ENCODE measurements at places on chromosomes 13 and 19. TPM values are rescaled to one million over a fixed set of nuclear protein-coding genes. Genes with fewer than 3 reads are reported as not detected.
A peak's percentile ranks its signal among the peaks of the same experiment; 100 is the strongest.

The KLK11 gene
- total RNA-seq: 67.7 TPM

The DHDH gene
- 4.6 TPM for total RNA-seq

The ZNF28 gene
- total RNA-seq: 26.8 TPM

The ZNF506 gene
- total RNA-seq: 35.7 TPM

The U2AF1L4 gene
- total RNA-seq: 14.6 TPM

The CACNG8 gene
- total RNA-seq: 0.51 TPM

- H3K4me3 ChIP-seq: no peak overlapping the region
- peaks cover 9% of the 10 kb centered on the region for H3K4me1 ChIP-seq
- no peaks in the 10 kb centered on the region for H3K36me3 ChIP-seq
- DNase-seq: no peak
- H3K27me3 ChIP-seq: no peaks in the 10 kb centered on the region
Measured at GRCh38 chr19:48498595-48499311, 12.9 kb downstream of the LMTK3 start.

DNA sequence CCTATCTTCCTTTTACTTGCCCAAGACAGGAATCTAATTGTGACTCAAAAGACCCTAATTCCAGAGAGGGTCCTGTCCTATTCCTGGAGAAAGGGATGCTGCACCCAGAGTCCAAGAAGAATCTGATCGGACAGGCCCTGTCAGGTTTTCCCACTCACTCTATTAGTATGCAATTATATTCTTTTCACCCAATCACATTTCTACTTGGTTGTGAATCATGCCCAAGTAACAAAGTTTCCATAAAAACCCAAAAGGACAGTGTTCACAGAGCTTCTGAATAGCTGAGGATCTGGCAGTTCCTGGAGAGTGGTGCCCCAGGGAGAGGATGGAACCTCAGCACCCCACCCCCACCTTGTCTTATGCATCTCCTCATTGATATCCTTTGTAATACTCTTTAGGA, 135.3 kb upstream of the SLITRK5 start:
- no peak for DNase-seq
- H3K36me3 ChIP-seq: no peaks in the 10 kb centered on the region
- no peaks in the 10 kb centered on the region for H3K27me3 ChIP-seq
- H3K4me1 ChIP-seq: no peaks in the 10 kb centered on the region

- H3K27me3 ChIP-seq: no peaks in the 10 kb centered on the region
- no peaks in the 10 kb centered on the region for H3K4me1 ChIP-seq
- DNase-seq: no peak
- no peak overlapping the region for H3K27ac ChIP-seq
Measured at GRCh38 chr13:31038834-31039552, 106.5 kb downstream of the TEX26 start.

- H3K36me3 ChIP-seq: no peaks in the 10 kb centered on the region
- H3K27ac ChIP-seq: peak overlapping the region; percentile 72
- H3K27me3 ChIP-seq: no peaks in the 10 kb centered on the region
- DNase-seq: peak; percentile 36
- H3K4me1 ChIP-seq: no peaks in the 10 kb centered on the region
Measured at GRCh38 chr19:41225238-41226052, 6.4 kb downstream of the AXL start.

- DNase-seq: no peak
- no peaks in the 10 kb centered on the region for H3K36me3 ChIP-seq
- peaks cover 10% of the 10 kb centered on the region for H3K4me1 ChIP-seq
- no peaks in the 10 kb centered on the region for H3K27me3 ChIP-seq
- no peak overlapping the region for H3K27ac ChIP-seq
Measured at GRCh38 chr19:14473978-14474578, 1.1 kb downstream of the PTGER1 start.

GRCh38 chr19:40366697-40367561, 18.4 kb downstream of the PLD3 start:
- H3K4me1 ChIP-seq: no peaks in the 10 kb centered on the region
- no peaks in the 10 kb centered on the region for H3K27me3 ChIP-seq
- DNase-seq: no peak
- H3K4me3 ChIP-seq: no peak overlapping the region
- peaks cover 4% of the 10 kb centered on the region for H3K36me3 ChIP-seq

GRCh38 chr13:97268772-97269171, 46.6 kb downstream of the MBNL2 start:
- H3K36me3 ChIP-seq: no peaks in the 10 kb centered on the region
- no peaks in the 10 kb centered on the region for H3K4me1 ChIP-seq
- H3K4me3 ChIP-seq: no peak overlapping the region
- DNase-seq: no peak
- no peaks in the 10 kb centered on the region for H3K27me3 ChIP-seq
- no peak overlapping the region for H3K27ac ChIP-seq

- no peak overlapping the region for H3K27ac ChIP-seq
- H3K4me1 ChIP-seq: peaks cover 3% of the 10 kb centered on the region
- no peaks in the 10 kb centered on the region for H3K27me3 ChIP-seq
- no peak for DNase-seq
Measured at GRCh38 chr19:18633321-18633720, 3.5 kb upstream of the KLHL26 start.

GRCh38 chr19:38370299-38370698, 4.1 kb upstream of the PSMD8 start:
- no peak overlapping the region for H3K27ac ChIP-seq
- no peaks in the 10 kb centered on the region for H3K27me3 ChIP-seq
- H3K4me1 ChIP-seq: no peaks in the 10 kb centered on the region
- no peak overlapping the region for H3K4me3 ChIP-seq
- no peak for DNase-seq
- no peaks in the 10 kb centered on the region for H3K36me3 ChIP-seq

GRCh38 chr19:55649268-55650125, 1.5 kb downstream of the CCDC106 start:
- DNase-seq: no peak
- no peak overlapping the region for H3K27ac ChIP-seq
- H3K4me3 ChIP-seq: peak overlapping the region; percentile 74
- no peaks in the 10 kb centered on the region for H3K36me3 ChIP-seq
- no peaks in the 10 kb centered on the region for H3K27me3 ChIP-seq

DNA sequence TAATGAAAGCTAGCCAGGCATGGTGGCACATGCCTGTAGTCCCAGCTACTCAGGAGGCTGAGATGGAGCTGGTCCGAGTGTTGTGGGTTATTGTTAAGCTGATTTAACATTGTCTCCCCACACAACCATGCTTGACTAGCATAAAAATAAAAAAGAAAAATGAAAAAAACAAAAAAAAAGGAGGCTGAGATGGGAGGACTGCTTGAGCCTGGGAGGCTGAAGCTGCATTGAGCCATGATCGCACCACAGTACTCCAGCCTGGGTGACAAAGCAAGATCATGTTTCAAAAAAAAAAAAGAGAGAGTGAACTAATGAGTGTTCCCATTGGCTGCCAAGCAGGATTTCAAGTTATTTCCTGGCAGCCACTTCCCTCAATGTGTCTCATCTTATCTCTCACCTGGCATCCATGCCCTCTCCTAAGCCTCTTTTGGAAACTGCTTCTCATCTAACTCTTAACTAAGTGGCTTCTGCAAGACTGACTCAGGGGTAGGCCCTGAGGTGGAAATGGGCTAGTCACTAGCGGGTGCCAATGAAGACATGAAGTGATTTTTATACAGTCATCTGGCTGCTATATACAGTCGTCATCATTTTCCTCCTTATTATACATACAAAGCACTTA, 4.9 kb downstream of the THAP8 start:
- DNase-seq: no peak
- H3K36me3 ChIP-seq: no peaks in the 10 kb centered on the region
- H3K4me1 ChIP-seq: no peaks in the 10 kb centered on the region
- no peak overlapping the region for H3K4me3 ChIP-seq
- no peaks in the 10 kb centered on the region for H3K27me3 ChIP-seq
- H3K27ac ChIP-seq: no peak overlapping the region

DNA sequence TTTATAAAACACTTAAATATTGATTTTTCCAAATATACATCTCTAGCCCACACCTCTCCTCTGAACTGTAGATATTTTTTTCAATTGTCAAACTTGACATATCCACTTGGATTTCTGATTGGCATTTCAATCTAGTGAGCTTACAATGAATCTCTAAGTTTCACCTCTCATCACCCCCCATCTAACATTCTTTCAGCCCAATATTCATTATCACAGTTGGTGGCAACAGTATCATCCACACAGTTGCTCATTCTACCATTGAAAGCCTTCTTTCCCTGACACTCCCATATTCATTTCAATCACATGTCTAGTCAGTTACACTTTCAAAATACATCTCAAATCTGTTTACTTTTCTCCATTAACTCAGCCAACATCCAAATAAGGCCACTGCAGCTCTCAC, 385.2 kb downstream of the PCDH20 start:
- H3K27me3 ChIP-seq: no peaks in the 10 kb centered on the region
- H3K36me3 ChIP-seq: no peaks in the 10 kb centered on the region
- H3K4me1 ChIP-seq: no peaks in the 10 kb centered on the region
- H3K27ac ChIP-seq: no peak overlapping the region
- no peak overlapping the region for H3K4me3 ChIP-seq
- DNase-seq: no peak

DNA sequence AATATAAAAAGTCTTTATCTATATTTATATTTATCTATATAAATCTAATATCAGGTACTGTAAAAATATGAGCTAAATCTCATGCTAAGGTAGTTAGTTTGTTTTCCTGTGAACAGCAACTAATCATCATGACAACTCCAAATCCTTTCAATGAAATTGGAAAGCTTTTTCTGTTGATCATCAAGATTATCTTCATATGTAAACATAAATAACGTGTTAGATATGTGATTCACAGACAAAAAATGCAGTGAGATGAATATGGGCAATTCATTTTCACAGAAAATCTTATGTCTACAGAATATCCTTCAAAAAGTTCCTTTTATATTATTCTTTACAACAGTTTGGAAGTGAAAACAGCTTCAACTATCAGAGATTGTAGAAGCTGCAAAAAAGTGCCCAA, 41.7 kb upstream of the EEF1AKMT1 start:
- no peaks in the 10 kb centered on the region for H3K36me3 ChIP-seq
- no peaks in the 10 kb centered on the region for H3K4me1 ChIP-seq
- DNase-seq: no peak
- H3K27ac ChIP-seq: no peak overlapping the region
- H3K27me3 ChIP-seq: no peaks in the 10 kb centered on the region

DNA sequence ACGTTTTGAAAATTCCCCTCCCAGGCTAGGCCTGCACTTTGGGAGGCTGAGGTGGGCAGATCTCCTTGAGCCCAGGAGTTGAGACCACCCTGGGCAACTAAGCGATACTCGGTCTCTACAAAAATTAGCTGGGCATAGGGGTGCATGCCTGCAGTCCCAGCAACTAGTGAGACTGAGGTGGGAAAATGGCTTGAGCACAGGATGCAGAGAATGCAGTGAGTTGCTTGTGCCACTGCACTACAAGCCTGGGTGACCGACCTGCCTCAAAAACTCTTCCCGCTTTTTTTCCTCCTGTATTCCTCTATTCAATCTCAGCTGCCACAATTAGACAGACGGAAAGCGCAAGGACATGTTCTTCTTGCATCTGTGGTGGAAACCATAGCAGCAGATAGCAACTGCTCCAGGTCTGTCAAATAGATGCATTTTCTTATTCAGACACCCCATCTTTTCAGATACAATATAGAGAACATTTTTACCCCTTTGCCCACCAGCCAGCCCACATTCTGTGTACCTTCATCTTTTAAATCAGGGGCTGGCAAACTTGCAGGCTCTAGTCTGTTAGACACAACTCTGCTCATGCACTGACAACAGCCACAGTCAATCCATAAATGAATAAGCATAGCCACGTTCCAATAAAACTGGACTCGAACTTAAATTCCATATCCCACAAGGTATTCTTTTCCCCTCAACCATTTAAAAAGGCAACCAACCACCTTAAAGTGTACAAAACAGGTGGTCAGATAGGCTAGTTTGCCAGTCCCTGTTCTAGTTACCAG, 4.8 kb downstream of the TPT1 start:
- peaks cover 5% of the 10 kb centered on the region for H3K36me3 ChIP-seq
- H3K4me1 ChIP-seq: peaks cover 16% of the 10 kb centered on the region
- DNase-seq: no peak
- no peak overlapping the region for H3K27ac ChIP-seq

DNA sequence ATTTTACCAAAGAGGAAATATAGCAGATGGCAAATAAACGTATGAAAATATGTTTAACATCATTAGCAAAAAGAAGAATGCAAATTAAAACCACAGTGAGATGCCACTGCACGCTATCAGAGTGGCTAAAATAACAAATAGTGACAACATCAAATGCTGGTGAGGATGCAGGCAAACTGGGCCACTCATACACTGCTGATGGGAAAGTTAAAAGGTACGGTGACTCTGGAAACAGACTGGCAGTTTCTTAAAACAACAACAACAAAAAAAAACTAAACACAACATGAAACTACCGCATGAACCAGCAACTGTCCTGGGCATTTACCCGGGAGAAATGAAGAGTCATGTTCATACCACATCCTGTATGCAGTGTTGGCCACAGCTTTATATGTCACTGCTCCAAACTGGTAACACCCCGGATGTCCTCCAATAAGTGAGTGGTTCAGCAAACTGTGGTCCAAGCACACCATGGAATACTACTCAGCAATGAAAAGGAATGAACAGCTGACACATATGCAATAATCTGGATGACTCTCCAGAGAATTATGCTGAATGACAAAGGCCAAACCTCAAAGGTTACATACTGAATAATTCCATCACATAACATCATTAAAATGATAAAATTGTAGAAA, 22.3 kb downstream of the EPS15L1 start:
- H3K27ac ChIP-seq: no peak overlapping the region
- DNase-seq: no peak
- H3K36me3 ChIP-seq: no peaks in the 10 kb centered on the region
- no peaks in the 10 kb centered on the region for H3K4me1 ChIP-seq

GRCh38 chr13:30624630-30625029, 6.9 kb downstream of the USPL1 start:
- H3K4me3 ChIP-seq: no peak overlapping the region
- H3K27ac ChIP-seq: no peak overlapping the region
- no peaks in the 10 kb centered on the region for H3K4me1 ChIP-seq
- H3K36me3 ChIP-seq: no peaks in the 10 kb centered on the region

DNA sequence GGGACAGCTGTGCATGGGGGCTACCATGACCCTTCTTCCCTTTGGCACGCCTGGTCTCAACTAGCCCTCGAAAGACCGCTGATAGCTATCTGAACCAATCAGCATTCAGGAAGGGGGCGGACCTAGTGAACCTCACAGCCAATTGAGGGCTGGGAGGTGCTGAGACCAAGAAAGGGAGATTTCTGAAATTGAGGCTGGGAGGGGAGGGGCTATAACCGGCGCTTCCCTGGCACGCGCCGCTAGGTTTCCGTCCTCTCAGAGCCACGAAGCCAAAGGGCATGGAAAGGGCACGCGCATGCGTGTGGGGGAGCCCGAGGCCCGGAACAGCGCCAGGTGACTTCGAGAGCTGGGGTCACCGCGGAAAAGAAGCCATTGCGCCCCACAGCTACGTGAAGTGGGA, 4.2 kb upstream of the PAFAH1B3 start:
- H3K27ac ChIP-seq: no peak overlapping the region
- no peaks in the 10 kb centered on the region for H3K36me3 ChIP-seq
- H3K4me3 ChIP-seq: no peak overlapping the region
- DNase-seq: no peak
- no peaks in the 10 kb centered on the region for H3K27me3 ChIP-seq
- no peaks in the 10 kb centered on the region for H3K4me1 ChIP-seq

- DNase-seq: no peak
- no peak within 1 kb of the TSS for H3K27ac ChIP-seq
- H3K4me1 ChIP-seq: no peaks in the 10 kb centered on the region
- H3K27me3 ChIP-seq: peaks cover 4% of the 10 kb centered on the region
Measured at GRCh38 chr19:6481541-6482342, at the start of gene DENND1C. DENND1C (minus strand) TSS chr19:6481787; CDS start chr19:6481695, 92 bp downstream.

Measured in prostate gland (tissue), 2 donors.